ENCODE measurements at places on chromosomes 4 and X.

GRCh38 chr4:160848901-160849760 lies 1314.7 kb downstream of the FSTL5 start:
- peak; percentile 30 for DNase-seq

DNA sequence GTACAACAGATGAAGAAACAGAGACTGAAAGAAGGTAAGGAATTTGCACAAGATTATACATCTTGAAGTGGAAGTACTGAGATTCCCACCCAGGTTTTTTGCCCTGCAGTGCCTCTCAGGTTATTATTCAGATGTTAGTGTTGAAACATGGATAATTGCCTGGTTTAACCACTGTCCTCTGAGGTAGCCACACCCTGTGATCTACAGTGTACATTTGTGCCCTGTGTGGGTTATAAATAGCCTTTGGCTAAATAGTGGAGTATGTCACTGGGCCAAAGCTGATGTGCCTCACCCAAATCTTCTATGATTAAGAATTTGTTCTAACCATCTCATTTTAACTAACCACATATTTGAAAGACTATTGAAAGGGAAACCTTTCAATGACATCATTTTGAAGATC lies 5.4 kb upstream of the ASB5 start:
- no peak for DNase-seq

DNA sequence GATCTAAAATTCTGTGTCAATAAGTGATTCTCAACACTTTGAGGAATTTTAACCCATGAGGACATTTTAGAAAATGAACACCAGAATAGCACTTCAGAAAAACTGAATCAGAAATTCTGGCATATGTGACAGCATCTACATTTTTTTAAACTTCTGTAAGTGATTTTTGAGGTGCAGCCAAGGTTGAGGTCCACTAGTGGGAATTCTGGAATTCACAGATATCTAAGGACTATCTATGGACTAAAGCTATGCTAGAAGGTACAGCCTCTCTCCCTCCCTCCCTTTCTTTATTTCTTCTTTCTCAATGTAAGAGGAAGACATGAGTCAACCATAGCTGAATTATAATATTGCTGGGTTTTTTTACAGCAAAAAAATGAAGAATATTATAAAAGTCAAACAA lies 508.2 kb upstream of the ATOH1 start:
- DNase-seq: no peak

- DNase-seq: no peak
Measured at GRCh38 chrX:123570011-123570590, 162.8 kb downstream of the THOC2 start.

- no peak for DNase-seq
Measured at GRCh38 chr4:4787421-4787820, 72.0 kb upstream of the MSX1 start.

DNA sequence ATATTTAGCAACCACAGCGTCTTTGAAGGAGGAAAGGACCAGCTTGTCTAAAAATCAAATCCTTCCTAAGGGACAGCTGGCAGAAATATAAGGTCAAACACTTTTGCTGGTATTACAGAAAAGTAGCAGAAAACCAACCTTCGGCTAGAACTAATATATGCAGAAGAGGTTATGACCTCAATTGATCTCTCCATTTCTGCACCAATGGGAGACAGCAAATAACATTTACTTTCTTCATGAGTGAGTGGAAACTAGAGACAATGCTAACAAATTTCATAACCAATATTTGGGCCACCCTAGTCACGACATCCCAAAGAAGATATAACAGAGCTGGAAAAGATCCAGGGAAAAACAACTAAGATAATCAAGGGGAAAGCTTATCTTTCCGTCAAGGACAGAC lies 247.0 kb upstream of the FTHL17 start:
- no peak for DNase-seq

DNA sequence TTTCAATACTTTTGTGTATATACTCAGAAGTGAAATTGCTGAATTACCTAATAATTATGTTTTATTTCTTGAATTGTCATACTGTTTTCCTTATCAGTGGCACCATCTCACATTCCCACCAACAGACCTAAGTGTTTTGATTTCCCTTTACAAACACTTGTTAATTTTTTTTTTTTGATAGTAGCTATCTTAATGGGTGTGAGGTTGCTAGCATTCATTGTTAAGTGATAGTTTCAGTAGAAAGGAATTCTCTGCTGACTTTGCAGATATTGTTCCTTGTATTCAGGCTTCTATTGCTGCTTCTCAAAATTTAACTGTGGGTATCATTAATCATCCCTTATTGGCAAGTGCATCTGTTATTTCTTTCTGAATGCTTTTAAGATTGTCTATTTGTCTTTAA lies 927.5 kb upstream of the SLIT2 start:
- no peak for DNase-seq

DNA sequence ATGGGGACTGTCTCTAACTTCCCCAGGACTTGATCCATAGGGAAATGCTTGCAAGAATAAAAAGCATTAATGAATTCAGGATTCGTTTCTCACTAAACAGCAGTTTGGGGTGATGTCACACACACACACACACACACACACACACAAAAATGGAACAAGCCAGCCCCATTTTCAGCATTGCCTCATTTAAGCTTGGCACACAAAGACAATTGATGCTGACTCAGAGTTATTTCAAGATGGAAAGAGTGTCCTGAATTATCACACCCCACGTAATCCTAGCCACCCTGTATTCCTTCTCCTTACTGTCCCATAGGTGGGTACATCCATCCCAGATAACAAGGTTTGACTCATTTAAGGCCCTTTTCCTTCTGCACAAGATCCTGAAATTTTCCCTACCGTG lies 345.1 kb upstream of the HS3ST1 start:
- no peak for DNase-seq

DNA sequence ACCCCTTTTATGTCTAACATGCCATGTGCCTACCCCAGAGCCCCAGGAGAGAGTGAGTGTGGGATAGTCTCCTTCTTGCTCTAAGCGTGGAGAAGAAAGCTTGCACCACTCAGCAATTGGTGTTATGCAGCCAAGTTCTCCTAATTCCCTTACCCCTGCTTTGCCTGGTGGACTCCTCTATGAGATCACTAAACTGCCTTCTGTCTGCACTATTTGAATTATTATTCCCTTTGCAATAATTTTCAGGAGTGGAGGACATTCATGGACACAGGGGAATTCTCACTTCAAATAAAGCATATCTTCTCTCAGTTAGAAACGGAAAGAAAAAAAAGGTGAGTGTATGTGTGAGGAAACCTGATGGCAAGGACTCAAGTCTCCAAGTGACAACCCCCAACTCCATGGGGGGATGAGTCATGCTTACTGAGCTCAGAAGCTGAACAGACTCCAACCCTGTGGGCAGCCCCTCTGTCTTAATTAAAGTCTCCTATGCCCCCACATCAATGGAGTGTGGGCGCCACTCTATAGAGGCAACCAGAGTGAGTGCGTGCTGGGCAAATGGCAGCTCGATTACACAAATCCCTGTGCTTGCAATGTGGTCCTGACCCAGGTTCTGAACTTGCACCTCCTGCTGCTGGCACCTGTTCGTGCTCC lies 381.9 kb downstream of the RAB28 start:
- DNase-seq: no peak

DNA sequence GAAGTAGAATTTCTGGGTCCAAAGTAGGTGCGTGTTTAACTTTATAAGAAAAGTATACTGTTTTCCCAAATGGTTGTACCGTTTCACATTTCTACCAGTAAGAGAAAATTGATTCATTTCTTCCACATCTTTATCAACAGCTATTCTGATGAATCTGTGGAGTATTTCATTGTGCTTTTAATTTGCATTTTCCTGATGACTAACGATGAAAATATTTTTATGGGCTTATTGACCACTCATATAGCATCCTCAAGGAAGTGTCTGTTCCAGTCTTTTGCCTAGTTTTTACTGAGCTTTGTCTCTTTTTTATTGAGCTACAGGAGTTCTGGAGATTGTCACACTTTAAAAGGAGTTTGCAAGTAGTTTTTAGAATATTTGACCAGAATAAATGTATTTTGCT lies 92.6 kb downstream of the ASB9 start:
- DNase-seq: no peak

DNA sequence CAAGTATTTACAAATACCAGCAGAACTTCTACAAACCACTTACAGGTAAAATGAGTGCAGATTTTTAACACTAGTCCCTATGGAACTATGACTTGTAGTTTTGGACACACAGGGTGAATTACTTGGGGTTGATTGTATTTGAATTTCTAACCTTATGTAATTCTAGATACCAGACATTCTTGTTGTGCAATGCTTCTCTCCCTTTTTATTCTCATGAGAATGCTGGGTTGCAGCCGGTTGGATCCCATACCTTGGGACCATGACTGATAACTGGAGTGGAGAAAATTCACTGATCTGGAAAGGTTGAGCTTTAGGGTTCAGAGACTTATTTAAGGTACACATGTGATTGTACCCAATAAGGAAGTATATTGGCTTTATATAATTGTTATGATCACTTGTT lies 8.8 kb downstream of the TET2 start:
- DNase-seq: peak; percentile 42

- no peak for DNase-seq
Measured at GRCh38 chr4:8398347-8398746, 42.2 kb downstream of the ACOX3 start.

- DNase-seq: no peak
Measured at GRCh38 chrX:155052738-155053498, 18.0 kb downstream of the CMC4 start.

- DNase-seq: peak; percentile 85
Measured at GRCh38 chrX:149540131-149540620, 636 bp upstream of the EOLA1 start.

- DNase-seq: no peak
Measured at GRCh38 chrX:41684138-41684537, 4.6 kb upstream of the GPR34 start.

DNA sequence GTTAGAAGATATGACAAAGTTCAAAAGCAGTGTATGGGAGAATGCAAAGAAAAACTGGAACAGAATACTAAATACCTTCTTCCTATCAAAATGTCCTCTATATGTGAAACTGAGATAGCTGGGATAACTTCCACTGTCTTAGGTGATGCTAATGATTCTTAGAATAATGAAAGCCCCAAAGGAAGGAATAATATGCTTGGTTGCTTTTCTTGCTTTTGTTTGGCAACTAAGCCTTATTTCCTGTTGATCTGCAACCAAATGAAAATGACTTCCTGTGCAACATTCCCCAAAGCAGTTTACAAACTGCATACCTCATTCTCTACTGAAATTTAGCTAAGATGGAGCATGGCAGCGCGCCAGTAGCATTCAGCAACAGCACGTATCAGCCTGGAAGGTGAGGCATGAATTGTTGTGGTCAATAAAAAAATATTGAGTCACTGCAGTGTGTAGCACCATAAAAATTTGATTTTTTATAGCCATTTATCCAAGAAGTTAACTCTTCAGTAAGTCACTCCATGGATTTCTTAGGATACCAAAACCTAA lies 18.7 kb downstream of the NDNF start:
- peak; percentile 33 for DNase-seq

- no peak for DNase-seq
Measured at GRCh38 chr4:144902614-144903013, 195.4 kb downstream of the ANAPC10 start.

- DNase-seq: no peak
Measured at GRCh38 chr4:11976726-11977263, 548.1 kb upstream of the HS3ST1 start.

DNA sequence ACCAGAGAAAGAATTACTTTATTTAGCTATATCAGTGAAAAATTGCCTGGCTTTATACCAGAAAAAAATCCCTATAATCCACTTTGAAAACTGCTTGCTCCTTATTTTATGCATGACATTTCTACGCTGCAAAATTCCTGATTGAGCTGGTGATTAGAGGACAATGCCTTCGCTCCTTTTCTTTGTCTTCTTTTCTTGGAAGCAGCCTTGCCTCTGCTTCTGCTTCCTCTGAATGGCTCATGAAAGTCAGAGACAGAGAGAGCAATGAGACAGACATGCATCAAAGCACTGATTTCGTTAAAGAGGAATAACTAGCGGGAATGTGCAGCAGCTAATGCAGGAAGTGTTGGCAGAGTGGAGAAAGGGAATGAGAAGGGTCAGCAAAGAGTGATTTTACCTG lies 294.3 kb upstream of the IGFBP7 start:
- no peak for DNase-seq

GRCh38 chrX:71253253-71254091 lies 468 bp downstream of the ZMYM3 start:
- peak; percentile 13 for DNase-seq

DNA sequence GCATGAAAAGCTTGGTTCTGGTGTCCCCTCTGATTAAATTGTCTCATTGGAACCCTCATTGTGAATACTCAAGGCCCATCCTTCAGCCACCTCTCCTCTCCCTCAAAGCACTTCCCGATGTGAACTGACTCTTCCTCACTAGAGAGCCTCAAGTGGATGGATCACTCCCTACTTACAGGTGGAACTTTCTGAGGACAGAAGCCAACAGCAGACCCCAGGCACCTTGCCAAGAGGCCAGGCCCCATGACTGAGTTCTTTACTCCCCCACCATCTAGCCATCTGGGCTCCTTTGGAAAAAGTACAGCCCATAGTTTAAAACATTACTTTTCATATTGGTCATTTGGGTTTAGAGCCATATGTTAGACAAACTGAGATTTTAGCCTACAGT lies 224.1 kb downstream of the SHROOM3 start:
- DNase-seq: no peak

GRCh38 chrX:103414561-103414960 lies 38.2 kb downstream of the BEX3 start:
- no peak for DNase-seq

GRCh38 chr4:123619895-123620294 lies 223.3 kb downstream of the SPRY1 start:
- no peak for DNase-seq

DNA sequence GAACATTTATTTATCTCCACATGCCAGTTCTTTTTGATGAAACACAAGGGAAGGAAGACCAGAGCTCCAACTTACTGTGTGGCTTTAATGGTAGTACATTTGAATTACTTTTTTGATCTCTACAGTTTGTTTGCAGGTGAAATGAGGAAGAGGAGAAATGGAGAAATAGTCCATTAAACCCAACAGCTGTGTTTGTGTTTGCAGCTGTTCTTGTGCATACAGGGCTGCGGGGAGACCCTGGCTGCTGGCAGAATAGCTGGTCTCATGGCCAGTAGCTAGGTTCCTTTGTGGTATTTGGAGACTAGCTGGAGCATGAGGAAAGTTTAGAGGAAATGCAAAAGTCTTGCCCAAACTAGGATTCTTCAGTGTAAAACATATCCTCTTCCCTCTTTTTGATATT lies 374.8 kb downstream of the GPAT3 start:
- no peak for DNase-seq

DNA sequence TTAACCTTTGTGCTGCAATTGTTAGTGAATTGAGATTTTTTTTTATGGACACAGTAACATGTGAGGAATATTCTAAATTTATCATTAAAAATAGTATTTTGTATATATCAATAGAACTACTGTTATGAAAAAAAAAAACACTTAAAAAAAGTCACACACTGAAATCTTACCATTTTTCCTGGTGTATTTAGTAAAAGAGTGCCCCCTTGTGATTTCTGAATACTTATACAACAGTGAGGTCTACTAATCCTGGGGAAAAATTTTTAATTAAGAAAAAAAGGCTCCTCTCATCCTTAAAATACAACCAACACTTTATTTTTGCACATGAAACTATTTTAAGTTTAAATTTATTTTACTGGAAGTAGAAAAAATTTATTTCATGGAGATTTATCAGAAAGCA lies 56.4 kb upstream of the SPOCK3 start:
- peak; percentile 15 for DNase-seq
